NCI-H1048 (cell line): ENCODE measurements at places on chromosomes 1 and 21.

DNA sequence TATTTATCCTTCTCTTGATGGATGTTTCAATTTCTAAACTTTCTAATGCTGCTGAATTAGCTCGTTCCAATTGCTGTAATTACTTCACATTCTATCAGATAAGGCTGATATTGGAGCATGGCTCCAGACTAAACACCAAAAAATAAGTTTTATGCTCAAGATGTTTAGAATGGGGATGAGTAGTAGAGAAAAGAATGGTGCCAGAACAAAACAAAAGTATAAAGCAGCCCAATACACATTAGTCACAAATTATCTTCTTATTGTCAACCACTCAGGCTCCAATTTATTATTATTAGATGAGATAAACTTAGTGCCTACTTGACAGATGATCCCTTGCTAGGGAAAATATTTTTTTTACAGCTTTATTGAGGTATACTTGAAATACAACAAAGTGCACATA lies 21.8 kb downstream of the ATPAF1 start:
- DNase-seq: no peak

DNA sequence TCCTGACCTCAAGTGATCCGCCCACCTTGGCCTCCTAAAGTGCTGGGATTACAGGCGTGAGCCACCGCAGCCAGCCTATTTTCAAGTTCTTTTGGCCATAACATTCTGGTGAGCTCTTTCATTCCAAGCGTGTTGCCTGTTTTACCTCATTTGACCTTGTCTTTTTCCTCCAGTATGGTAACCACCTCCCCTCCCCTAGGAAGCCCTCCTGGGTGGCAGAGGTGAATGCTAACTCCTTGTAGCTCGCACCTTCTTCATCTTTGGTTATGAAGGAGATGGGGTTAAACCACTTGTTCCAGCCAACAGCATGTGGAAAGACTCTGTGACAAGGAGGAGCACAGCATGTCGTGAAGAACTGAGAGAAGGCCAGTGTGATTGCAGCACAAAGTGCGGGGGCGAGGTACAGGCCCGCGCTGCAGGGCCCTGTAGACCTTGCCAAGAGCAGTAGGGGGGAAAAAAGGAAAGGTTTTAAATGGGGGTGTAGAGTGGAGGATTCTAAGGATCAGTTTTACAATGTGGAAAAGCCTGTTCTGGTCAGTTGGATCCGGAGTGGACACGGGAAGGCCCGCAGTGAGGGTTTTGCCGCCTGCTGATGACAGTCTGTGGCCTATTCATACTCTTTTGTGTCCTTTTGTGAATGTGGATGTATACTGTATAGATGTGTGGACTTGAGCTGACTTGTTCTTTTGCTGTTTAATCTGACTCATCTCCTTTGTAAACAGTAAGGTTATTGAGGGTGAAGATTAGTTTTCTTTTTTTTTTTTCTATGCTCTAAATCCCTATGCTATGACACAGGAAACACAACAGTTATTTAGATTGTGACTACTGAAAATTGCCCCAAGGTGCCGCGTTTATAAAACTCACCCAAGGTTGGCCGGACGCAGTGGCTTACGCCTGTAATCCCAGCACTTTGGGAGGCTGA lies 7.5 kb upstream of the ZNF436 start:
- DNase-seq: no peak

DNA sequence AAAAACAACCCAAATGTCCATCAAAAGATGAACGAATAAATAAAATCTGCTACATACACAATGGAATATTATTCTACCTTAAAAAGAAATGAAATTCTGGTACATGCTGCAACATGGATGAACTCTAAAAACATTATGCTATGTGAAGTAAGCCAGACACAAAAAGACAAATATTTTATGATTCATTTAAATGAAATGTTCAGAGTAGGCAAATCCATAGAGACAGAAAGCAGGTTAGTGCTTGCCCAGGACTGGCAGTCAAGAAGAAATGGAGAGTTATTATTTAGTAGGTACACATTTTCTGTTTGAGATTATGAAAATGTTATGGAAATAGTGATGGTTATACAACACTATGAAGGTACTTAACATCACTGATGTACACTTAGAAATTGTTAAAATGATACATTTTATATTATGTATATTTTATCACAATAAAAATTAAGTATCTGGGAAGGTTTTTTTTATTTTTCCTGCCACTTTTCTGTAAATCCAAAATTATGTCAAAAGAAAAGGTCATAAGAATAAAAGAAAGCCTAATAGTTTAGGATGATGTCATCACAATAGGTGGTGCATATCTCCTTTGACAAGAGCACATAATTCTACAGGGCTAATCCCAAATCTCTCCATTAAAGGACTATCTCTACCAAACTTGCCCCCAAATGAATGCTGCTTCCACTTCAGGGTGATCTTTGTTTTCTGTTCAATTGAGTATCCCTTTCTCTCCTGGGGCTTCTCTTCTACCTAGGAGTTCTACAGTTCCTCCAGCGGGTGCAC lies 40.2 kb upstream of the FCER1A start:
- peak; percentile 72 for DNase-seq

DNA sequence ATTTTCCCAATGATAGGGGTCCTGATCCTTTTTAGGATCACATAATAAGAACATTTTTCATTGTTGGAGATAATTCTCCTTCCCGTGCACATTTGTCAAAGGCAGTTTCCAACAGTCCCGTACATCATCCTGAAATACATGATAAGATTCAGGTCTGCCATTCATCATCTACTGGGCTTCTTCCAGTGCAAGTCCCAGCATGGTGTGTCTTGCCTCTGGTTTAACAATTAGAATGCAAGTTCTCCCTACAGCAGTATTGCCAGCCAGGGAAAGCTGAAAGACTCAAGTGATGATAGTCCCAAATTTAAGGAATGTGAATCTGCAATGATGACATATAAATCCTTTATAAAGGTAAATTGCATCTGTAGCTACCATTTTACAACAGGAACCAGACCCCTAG lies 146.2 kb downstream of the DAB1 start:
- DNase-seq: no peak

DNA sequence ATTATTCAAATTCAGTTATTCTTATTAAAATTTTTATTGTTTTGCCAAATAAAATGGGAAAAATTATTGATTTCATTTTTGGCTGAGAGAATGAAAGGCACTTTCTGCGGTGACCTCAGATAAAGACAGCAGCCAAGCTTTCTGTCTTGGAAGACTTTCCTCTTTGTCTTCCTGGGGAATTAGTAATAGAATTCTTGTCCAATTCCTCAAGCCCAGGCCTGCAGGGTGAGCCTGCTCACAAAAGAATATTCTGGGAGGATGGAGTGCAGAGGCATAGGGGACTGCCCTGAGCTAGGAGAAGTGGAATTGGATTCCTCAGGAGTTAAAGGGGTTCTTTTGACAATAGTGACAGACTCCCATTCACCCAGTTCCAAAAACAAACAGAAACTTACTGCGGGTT lies 614.5 kb upstream of the ADGRL2 start:
- DNase-seq: no peak
